ENCODE measurements at places on chromosomes 1 and 21.

DNA sequence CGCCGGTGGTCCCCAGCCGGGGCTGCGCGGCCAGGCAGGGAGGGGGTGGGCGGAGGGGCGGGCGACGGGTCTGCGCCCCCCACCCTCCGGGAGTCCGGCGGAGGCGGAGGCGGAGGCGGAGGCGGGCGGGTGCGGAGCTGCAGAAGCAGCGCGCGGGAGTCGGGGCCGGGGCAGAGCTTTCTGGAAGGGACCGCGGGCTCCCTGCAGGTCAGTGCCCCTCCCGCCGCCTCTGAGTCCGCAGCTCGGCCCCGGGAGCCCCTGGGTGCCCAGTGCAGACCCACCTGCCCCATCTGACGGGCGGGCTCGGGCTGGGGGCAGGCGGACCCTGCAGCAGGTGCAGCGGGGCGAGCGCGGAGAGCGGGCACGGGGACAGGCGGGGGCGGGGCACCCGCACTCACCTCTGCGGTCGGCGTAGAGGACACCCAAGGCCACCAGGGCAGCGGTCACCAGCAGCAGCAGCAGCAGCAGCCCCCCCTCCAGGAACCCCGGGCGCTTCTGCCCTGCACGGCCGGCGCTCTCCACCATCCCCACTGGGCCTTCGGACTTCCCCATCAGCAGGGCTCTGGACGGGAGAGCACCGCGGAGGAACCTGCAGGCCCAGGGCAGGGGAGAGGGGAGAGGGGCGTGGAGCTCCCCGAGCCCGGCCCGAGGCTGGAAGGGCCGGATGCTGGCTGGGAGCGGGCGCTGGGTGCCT, 3.7 kb downstream of the MMEL1 start:
- DNase-seq, result no peak

GRCh38 chr21:28801906-28802305, 190.8 kb downstream of the LTN1 start:
- no peak for DNase-seq

DNA sequence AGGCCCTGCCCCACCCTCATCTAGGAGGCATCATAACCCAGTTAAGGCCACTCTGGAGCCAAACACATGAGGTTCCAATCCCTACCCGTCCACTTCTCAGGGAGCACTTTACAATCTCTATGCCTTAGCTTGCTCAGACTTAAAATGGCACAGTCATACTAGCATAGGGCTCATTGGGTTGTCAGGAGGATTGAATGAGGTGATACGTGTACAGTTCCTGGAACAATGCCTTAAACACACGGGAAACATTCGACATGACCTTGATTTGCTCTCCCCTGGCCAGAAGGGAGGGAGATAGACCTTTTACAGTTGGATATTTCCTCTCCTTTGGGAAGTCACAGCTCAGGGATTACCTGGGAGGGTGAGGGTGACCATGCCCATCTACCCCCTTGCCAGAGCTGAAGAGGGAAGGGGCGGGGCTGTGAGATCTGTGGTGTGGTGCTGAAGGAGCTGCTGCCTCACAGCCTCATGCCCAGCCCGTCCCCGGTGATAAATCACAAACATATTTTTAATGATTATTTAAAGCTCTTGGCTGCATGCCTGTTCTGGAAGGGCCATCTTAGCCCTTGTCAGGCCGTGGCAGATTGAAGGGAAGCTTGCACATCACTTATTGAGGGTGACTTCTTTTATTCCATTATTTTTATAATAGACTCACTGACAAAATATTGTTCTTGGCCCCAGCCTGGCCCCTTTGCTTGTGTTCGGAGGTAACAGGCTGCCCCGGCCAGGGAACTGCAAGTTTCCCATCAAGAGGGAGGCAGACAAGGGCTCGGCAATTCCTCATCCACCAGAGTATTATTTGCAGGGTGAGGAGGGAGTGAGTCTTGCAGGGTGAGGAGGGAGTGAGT, 83.4 kb downstream of the FOXD2 start:
- no peak for DNase-seq

DNA sequence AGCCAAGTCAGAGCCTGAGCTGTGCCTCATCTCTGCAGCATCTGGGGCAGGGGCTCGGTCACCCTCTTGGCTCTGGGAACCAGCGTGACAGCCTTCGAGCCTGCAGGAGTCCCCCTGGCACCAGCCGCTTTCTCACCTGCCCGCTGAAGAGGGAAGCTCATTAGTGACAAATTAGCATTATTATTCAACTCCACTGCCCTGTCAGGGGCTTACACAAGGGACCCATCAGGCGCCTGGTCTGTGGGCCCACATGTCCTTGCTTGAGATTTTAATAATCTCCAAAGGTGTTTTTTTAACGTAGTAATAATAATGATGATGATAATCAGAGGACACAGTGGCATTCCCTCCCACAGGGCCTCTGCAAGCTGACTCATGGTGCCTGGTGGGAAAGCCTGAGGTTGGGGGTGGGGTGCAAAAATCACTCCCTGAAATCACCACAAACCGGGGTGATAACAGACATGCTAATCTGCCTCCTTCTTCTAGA, 98.1 kb upstream of the IGSF21 start:
- DNase-seq, result no peak

DNA sequence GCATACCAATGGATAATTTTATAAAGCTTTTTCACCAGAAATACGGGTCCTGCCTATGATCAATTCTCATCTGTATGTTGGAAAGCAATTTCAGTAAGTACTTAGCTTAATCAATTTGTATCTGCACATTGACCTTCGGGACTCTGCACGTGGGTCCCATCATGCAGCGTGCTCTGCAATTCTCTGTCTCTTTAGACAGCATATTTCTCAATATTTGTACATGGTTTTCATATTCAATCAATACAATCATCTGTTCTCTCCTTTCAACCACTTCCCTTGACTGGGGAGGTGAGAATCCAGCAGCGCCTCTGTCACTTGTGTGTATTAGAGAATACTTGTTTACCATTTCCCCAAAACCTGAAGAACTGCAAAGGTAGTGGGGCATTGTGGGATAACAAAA, 220.5 kb downstream of the TNR start:
- DNase-seq, result no peak

DNA sequence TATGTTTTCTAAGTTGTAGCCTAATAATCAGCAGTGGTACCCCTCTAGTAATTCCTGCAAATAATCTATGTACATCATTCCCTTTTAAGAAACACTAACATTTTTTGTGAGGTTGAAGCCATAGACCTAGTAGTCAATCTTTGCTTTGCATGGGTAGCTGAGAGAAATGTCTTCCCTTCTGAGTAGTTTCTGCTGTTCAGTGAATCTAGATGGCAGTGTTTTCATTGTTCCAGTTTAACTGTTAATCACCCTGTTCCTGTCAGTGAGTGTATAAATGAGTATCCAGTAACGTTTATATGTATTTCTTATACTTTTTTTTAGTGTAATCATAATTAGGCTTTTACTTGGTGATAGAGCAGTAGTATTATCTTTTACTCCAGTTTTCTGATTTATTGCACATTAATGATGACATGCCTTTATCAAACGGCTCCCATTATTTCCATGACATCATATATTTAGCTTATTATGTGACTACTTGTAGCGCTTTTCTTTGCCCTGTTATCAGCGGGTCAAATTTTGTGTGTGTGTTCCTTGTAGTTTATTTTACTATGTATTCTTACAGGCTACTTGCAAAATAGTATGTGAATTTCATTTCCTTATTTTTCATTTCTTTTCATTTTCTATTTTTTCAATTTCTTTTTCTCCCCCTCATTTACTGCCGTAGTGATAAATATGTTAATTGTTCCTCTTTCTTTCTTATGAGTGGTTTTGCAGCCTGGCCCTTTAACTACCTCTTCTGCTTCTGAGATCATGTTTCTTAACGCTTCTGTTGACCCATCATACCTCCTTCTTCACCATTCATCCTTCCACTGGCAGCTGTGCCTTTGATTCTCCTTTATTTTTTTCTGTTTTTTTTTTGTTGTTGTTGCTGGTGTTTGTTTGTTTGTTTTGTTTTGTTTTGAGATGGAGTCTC, 18.8 kb downstream of the CEP350 start:
- DNase-seq, result no peak

- DNase-seq, result peak; percentile 43
Measured at GRCh38 chr1:154403261-154403943, 1.7 kb upstream of the IL6R start.

DNA sequence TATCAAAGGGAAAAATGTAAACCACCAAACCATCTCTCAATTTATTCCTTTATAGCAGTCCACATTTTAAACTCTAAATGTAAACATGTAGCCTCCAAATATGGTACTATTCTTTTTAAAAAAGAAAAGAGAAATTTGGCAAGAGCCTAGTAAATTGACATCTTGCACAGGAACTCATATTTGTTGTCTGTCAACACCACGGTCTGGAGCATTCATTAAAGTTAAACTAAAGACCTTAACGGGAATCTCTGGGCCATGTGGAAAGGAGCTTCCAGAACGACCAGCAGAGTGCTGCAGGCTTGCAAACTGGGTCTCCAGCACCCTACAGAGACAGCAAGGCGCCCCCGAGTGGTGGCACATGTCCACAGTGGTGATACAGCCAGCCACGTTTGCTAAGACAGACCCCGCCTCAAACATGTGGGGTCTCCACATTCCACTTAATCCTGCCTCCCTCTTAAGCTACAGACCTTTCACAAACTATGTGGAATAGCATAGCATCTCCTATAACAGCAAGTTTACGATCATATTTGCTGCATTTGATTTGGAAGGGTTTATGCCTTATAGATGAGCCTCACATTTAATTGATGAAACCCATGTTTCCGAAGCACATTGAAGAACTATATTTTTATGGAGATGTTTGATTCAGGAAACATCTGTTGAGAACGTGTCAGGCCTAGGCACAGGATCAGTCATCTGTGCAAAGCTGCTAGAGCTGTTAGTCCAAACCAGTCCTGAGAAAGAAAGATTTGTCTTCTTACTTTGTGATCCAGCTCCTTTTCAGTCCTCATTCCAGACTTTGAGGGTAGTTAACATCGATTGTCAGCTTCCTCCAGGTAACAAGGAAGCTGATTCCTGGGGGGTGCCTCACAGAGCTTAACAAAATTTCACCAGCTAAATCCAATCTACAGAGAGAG, 96.4 kb upstream of the BACE2 start:
- no peak for DNase-seq

- DNase-seq, result no peak
Measured at GRCh38 chr1:234692966-234693580, 83.1 kb upstream of the IRF2BP2 start.

DNA sequence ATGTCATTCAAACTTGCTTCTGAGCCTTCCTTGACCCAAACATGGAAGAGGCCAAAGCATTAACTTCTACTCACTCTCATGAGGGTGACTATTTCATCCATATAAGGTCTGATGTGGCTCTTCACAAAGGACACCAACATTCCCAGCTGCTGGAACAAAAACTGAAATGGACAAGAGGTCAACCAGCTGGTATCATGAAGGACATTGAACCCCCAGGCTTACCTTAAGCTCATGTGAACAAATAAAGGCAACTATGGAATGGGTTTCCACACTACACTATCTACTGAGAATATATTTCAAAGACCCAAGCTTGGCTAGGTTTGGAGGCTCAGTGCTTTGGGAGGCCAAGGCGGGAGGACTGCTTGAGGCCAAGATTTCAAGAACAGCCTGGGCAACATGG, 26.9 kb downstream of the ANGPTL7 start:
- no peak for DNase-seq

DNA sequence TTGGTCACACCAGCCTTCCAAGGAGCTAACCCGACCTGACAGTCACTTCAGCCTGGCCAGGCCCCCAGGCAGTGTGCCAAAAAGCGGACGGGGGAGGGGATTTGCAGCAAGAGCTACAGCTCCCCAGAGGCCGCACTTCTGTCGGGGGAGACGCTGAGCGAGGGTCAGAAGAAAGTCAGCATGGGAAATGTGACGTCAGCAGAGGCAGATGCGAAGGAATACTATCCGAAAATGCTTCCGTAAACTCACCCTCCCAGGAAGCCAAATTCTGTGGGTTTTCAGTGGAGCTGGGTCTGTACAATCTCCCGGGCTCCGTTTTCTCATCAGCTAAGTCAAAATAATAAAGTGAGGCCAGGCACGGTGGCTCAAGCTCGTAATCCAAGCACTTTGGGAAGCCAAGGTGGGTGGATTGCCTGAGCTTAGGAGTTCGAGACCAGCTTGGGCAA, 28.5 kb upstream of the ECE1 start:
- no peak for DNase-seq

GRCh38 chr1:200362421-200362820, 47.4 kb downstream of the ZNF281 start:
- no peak for DNase-seq

DNA sequence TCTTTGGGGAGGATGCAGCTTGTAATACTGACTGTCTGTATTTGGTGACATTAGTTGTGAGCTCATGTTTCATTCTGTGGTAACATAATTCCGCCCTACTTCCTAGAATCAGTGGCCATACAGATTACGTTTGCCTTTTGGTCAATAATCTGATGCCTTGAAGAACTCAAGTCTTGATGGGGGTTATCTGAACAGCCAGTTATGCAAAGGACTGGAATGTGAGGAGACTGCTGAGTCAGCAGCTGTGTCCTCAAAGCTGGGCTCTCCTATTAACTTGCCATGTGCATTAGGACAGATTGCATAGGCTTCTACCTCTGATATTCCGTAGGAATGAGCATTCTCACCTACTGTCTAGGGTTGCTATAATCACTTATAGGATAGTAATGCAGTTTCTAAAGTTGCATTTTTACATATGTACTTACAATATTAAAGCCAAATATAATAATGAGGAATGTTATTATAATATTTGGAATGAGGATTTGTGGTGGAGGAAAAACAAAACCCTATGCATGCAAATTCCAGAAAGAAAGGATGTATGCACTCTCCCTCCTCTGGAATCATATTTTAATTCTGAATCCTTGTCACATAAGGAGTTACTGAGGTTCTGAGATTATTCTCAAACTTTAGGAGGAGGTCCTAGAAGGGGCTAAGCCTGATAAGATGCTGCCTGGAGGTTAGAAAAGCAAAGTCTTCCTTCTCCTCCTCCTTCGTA, 116.0 kb downstream of the NOS1AP start:
- DNase-seq, result no peak

DNA sequence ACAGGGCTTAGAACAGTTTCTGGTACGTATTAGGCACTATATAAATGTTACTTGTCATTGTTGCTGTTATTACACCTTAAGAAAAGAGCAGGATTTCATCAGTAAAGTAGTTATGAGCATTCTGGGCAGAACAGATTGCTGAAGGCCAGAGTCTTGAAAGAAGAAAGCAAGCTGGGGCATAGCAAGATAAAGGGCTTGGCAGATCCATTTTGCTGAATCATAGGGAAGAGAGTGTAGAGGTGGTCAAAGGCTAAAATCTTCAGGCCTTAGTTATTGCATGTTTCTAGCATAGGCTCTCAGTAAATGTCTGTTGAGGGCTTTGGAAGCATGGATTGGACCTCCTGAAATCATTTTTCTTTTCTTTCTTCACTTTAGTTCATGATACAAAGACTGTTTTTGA, 67.5 kb downstream of the PLA2G4A start:
- DNase-seq, result no peak

- DNase-seq, result no peak
Measured at GRCh38 chr1:154410185-154410827, 5.2 kb downstream of the IL6R start.

DNA sequence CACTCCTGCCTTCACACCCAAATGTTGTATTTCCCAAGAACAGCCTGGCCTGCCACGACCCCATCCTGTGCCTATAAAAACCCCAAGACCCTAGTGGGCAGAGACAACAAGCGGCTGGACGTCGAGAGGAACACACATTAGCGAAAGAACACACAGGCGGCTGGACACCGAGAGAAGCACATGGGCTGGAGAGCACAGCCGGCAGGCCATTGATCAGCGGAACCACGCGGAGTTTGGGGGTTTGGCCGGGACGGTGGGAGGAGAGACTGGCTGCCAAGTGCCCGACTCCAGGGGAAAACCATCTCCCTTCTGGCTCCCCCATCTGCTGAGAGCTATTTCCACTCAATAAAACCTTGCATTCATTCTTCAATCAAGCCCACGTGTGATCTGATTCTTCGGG, 10.4 kb upstream of the DESI2 start:
- no peak for DNase-seq
